Gastroesophageal sphincter (tissue), 4 donors: ENCODE measurements at places on chromosomes 7 and 10. TPM values are rescaled to one million over a fixed set of nuclear protein-coding genes. Genes with fewer than 3 reads are reported as not detected.

Gene URGCP
- 41.6 TPM for total RNA-seq

Gene FXYD4
- total RNA-seq = not detected

DNA sequence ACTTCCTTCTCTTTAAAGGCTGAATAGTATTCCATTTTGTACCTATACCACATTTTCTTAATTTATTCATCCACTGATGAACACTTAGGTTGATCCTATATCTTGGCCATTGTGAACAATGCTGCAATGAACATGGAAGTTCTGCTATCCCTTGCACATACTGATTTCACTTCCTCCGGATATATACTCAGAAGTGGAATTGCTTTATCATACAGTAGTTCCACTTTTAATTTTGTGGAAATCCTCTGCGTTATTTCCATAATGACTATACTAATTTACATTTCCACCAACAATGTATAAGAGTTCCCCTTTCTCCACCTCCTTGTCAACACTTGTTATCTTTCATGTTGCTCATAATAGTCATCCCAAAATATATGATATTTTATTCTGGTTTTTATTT is 312.6 kb downstream of the PLXDC2 start:
- ATAC-seq = no peak

DNA sequence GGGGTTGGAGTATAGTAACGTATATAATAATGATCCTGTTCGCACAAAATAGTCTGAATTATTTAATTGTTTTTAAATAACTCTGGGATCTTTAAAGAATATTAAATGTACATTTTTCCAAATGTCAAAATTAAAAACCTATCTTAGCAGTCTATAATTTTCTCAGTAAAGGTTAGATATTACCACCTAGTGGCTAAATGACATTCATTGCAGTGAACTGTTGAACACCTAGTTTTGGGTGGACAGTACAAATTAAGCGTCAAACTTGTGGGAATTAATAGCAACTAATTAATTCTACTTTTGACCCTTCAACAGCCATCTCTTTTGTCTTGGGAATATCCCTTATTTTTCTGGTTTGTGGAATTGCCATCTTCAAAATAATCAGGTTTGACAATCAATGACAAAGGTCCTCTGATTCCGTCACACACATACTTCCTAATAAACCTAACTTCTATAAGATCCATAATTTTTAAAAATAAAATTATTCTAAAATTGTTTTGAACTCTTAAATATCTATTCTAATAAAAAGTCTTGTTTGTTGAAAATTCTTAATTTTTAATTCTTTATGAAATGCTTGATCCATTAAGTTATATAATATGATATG is 165.7 kb downstream of the SEMA3D start:
- no peak for ATAC-seq

DNA sequence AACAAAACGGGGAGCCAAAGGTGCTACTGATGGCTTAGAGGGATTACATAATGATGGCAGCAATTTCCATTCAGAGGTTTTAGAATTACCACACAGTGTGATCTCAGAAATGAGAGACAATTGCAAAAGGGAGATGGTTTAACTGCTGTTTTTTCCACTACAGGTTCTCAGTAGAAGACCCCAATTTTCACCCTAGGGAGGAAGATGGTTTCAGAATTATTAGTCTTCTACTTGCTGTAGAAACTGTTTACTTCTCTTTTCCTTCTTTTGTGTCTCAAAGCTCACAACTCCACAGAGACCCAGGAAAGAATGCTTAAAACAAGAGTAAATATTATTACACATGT is 226.5 kb downstream of the INHBA start:
- no peak for ATAC-seq

GRCh38 chr7:116357781-116358670 is 141.5 kb upstream of the CAV2 start:
- ATAC-seq = no peak

DNA sequence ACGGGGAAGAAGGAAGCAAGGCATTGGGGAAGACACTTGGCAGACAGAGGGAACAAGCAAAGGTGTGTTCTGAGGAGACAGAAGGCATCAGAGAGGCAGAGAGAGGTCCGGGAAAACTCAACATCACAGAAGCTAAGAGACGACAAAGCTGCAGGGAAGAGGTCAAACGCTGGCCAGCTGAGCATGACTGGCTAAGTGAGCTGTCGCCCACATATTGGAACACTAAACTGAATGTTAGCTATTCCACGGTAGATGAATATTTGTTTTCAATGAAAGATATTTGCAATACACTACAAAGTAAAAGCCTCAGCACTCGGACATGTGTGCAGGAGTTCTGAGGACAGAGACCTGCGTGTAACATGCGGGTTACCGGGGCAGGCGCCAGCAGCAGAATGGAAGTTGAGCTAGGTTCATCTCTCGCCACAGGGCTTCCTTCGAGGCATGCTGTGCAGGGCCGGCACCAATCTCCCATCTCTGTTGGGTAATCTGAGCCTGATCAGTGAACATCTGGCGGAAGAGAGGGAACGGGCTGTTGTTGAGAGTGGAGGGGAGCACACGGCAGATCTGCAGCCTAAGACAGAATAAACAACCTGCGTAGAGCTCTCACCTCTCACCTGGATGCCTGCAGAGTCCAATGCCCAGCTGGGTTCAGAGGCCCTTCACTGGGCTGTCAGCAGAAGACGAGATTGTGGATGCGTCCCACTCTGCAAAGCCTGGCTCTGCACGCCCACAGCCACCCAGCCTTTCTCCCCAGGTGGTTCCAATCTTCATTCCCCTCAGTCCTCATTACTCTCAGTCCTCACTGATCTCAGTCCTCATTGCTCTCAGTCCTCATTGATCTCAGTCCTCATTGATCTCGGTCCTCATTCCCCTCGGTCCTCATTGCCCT is 35.9 kb downstream of the INSIG1 start:
- ATAC-seq = no peak

DNA sequence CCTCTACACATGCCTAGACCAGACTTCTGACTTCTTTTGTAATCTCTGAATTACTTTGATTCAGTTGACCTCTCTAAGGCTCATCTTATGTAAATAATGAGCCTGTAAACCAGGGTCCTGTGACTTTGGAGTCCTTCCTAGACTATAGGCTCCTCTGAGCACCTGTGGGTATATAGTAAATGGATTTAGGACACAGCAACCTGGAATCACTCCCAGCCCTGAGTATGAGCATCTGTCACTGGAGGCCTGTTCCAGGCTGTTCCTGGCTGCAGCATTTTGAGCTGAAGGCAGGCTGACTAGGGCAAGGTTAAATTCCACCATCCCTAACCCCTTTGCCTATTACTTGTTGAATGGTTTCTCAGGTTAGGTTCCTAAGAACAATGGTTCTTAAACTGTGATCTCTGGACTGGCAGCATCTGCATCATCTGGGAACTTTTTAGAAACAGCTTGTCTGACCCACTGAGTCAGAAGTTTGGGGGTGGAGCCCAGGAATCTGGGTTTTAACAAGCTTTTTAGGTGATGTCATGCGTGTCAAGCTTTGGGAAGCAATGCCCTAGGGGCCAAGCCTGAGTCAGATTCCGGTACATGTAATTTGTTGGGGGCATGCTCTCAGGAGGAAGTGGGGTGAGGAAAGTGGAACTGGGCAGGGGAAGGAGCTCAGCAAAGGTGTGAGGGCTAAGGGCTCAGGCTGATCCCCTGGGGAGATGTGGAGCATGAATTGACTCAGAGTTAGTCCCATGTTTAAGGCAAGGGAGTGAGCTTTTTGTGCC is 28.2 kb downstream of the MINDY4 start:
- peak; percentile 76 for ATAC-seq
